BE2C (cell line): ENCODE measurements at places on chromosomes 5 and 9.

DNA sequence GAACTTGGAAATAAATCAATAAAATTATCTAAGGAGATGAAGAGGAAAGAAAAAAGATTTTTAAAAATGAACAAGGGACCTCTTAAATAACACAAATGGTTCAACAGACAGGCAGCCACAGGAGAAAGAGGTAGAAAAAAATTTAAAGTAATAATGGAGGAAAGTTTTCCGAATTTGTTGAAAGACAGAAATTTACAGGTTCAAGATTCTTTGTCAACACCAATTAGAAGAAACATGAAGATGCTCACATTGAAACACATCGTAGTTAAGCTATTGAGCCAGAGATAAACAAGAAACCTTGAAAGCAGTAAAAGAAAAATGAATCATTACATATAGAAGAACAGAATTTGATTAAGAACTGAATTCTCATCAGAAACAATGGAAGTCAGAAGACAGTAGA, 68.7 kb upstream of the OSMR start:
- DNase-seq: no peak

DNA sequence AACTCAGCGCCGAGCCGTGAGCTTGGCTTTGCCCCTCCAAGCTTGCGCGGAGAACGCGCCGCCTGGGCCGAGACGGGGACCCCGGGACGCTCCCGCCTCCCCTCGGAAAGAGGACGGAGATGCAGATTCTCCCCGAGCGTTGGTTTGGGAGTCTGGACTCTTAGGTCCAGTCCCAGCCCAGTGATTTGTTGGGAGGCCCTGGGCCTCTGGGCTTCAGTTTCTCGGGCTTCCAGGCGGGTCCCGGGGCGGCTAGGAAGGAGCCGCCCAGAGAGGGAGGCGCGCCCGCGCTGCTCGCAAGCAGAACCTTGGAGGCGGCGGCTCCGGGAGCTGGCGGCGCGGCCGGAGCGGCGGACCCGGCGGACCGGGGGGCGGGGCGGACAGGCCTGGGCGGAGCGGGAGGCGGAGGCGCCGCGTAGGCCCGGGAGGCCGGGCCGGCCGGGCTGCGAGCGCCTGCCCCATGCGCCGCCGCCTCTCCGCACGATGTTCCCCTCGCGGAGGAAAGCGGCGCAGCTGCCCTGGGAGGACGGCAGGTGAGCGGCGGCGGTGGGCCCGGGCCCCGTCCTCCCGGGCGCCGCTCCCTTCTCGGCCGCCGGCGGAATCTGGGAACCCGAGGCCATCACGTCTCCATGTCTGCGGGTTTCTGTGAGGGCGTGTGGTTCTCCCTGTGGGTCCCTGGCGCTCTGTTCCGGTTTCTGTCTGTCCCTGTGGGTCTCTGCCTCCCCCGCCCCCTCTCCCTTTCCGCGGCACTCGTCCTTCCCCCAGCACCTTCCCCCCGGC, at the start of gene B4GALT7:
B4GALT7 (plus strand) TSS at position 402 of the 777 bp plus-strand sequence; CDS start at position 481, 79 bp downstream.
- DNase-seq: peak; percentile 91

GRCh38 chr5:133154274-133155075, 102.7 kb downstream of the HSPA4 start:
- DNase-seq: no peak

DNA sequence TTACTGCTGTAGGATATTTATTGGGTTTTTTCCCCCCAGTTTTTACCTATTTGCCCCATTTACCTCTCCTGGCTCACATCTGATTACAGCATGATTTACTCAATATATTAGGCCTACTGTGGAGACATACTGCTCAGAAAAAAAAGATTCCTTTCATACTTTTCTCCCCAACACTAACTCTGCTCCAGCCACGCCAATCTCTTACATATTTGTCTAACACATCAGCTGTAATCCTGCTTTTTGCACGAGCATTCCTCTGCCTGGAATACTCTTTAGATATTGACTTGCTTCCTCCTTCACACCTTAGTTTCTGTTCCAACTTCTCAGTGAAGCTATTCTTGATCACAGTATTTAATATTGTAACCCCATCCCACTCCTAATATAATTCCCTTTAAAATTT, 158.1 kb upstream of the VCAN start:
- no peak for DNase-seq

- DNase-seq: no peak
Measured at GRCh38 chr5:68464424-68464823, 248.9 kb downstream of the PIK3R1 start.

GRCh38 chr5:2519153-2519552, 232.3 kb downstream of the IRX2 start:
- DNase-seq: no peak

GRCh38 chr9:91781906-91782305, 168.1 kb downstream of the ROR2 start:
- no peak for DNase-seq

DNA sequence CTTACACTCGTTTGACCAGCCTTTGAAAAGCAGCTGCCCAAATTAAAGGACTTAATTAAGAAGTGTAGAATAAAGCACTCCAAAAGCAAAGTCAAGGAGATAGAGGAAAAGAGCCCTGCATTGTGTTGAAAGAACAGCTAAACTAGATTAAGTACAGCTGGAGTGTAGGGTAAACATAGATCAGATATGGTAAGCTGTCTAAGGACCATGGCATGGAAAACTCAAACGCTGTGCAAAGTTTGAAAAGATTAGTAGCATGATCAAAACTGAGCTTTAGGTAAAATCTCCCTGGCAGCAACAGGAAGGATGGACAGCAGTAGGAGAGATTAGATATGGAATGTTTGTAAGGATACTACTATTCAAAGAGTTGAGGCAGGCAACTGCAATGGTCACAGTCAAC, 55.4 kb downstream of the BNC2 start:
- DNase-seq: no peak

GRCh38 chr5:67206929-67207328, 10.3 kb upstream of the CD180 start:
- no peak for DNase-seq
